Mesenteric fat pad (tissue), 1 donor: ENCODE measurements at places on chromosomes 6 and 20.

GRCh38 chr20:56316051-56316450, 42.7 kb upstream of the FAM210B start:
- no peak for DNase-seq

DNA sequence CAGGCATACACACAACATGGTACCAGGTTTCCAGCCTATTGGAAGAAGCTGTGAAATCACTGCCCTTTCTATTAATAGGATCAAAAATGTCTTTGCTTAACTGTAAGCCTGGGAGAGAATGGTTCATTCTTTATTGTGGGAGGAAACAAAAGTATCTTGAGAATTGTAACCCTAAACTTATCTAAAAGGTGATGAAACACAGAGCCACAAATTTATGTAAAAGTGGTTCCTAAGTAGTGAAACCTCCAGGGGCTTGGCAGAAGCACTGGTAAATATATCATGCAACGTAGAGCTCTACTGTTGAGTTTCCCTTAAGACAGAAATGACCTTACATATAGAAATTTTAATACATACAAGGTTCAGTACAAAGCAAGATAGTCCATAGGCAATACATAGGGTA, 17.2 kb upstream of the NOX3 start:
- DNase-seq = no peak

DNA sequence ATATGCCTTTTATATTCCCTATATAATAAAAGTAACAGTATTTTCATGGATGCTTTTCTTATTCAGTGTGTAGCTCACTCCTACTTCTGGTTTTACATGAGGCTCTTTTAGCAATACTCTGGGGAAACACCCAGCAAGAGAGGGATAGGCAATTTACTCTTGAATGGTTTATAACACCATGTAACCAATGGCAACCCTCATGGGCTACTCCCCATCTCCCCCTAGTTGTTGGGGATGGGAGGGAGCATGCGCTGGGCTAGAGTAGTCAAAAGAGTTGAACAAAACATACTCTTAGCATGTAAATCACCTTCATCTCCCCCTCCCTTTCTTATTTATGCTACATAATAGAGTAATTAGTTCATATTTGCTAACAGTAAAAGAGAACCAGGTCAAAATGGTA, 140.1 kb upstream of the LRFN2 start:
- DNase-seq = peak; percentile 9

DNA sequence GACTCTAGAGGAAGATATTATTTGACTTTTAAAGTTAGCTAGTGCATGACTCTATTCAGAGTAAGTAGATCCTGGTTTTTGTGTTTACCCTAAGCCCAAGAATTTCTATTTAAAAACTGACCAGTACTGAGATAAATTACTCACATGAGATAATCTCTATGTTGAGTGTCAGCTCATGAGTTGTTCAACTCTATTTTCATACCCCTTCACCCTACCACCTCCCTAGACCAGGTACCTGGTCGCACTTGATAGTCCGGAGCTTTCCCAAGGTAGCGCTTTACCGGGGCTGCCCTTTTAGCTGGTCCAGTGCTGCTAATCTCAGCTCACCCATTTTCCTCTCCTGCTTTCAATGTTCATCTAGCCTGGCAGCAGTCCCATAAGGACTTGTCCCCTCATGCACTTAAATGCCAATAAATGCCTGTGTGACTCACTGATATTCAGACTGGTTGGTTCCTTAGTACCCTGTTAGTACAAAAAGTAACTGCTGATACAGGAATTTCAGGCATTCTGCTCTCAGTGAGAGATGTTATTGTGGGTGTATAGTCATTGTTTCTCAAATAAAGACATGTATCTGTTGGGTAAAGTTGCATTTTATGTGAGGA, 503.9 kb downstream of the ADGRB3 start:
- DNase-seq = no peak

GRCh38 chr20:63281742-63282665, 9.4 kb downstream of the ARFGAP1 start:
- no peak for DNase-seq

GRCh38 chr6:169255643-169256042, 2.0 kb upstream of the THBS2 start:
- DNase-seq = no peak
